Astrocyte (in vitro differentiated cells and primary cell): ENCODE measurements at places on chromosomes 12 and 14. TPM values are rescaled to one million over a fixed set of nuclear protein-coding genes. Genes with fewer than 3 reads are reported as not detected.
A peak's percentile ranks its signal among the peaks of the same experiment; 100 is the strongest.

- H3K4me1 ChIP-seq, result no peaks in the 10 kb centered on the region
- no peaks in the 10 kb centered on the region for H3K27me3 ChIP-seq
- H3K27ac ChIP-seq, result no peak overlapping the region
- H3K4me3 ChIP-seq, result no peak overlapping the region
Observed at GRCh38 chr12:56935157-56935556, 949 bp upstream of the SDR9C7 start.

- peaks cover 16% of the 10 kb centered on the region for H3K4me1 ChIP-seq
- DNase-seq, result no peak
- no peaks in the 10 kb centered on the region for H3K27me3 ChIP-seq
- H3K27ac ChIP-seq, result no peak overlapping the region
Observed at GRCh38 chr14:75456069-75456996, 28.5 kb downstream of the JDP2 start.

DNA sequence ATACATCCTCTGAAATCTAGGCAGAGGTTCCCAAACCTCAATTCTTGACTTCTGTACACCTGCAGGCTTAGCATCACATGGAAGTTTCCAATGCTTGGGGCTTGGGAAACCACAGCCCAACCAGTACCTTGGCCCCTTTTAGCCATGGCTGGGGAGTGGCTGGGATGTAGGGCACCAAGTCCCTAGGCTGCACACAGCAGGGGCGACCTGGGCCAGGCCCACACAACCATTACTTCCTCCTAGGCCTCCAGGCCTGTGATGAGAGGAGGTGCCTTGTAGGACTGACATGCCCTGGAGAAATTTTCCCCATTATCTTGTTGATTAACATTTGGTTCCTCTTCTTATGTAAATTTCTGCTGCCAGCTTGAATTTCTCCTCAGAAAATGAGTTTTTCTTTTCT, 1387.4 kb downstream of the FSCB start:
- no peaks in the 10 kb centered on the region for H3K36me3 ChIP-seq
- no peaks in the 10 kb centered on the region for H3K4me1 ChIP-seq
- no peaks in the 10 kb centered on the region for H3K27me3 ChIP-seq
- DNase-seq, result no peak
- no peak overlapping the region for H3K4me3 ChIP-seq
- no peak overlapping the region for H3K27ac ChIP-seq

DNA sequence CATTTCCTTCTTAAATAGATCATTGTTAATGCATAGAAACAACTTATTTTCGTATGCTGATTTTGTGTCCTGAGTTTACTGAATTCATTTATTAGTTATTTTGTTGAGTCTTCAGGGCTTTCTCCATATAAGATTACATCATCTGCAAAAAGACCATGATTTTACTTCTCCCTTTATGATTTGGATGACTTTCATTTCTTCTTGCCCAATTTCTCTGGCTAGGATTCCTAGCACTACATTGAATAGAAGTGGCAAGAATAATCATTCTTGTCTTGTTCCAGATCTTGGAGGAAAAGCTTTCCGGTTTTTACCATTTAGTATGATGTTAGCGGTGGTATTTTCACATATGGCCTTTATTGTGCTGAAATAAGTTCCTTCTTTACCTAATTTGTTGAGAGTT, 303.0 kb upstream of the RTL1 start:
- H3K27ac ChIP-seq, result no peak overlapping the region
- H3K27me3 ChIP-seq, result no peaks in the 10 kb centered on the region
- DNase-seq, result no peak
- no peak overlapping the region for H3K4me3 ChIP-seq

GRCh38 chr12:43807386-43807785, 1.3 kb upstream of the TWF1 start:
- no peak overlapping the region for H3K4me3 ChIP-seq
- no peak overlapping the region for H3K27ac ChIP-seq
- H3K4me1 ChIP-seq, result peaks cover 4% of the 10 kb centered on the region
- H3K27me3 ChIP-seq, result no peaks in the 10 kb centered on the region
- no peaks in the 10 kb centered on the region for H3K36me3 ChIP-seq

- no peaks in the 10 kb centered on the region for H3K36me3 ChIP-seq
- DNase-seq, result no peak
- H3K27ac ChIP-seq, result no peak overlapping the region
- no peaks in the 10 kb centered on the region for H3K27me3 ChIP-seq
- H3K4me3 ChIP-seq, result no peak overlapping the region
- no peaks in the 10 kb centered on the region for H3K4me1 ChIP-seq
Observed at GRCh38 chr14:23641915-23642588, 5.9 kb downstream of the DHRS2 start.

GRCh38 chr12:28129031-28129430, 61.2 kb upstream of the CCDC91 start:
- H3K4me3 ChIP-seq, result no peak overlapping the region
- no peak overlapping the region for H3K27ac ChIP-seq
- peak; percentile 46 for DNase-seq

The C12orf56 gene
- total RNA-seq, result not detected in 2 replicates

The PELI2 gene
- 5.2 and 5.3 TPM in 2 replicates for total RNA-seq

The GPR84 gene
- not detected in 2 replicates for total RNA-seq
